ENCODE measurements at places on chromosomes 12 and 14.
A peak's percentile ranks its signal among the peaks of the same experiment; 100 is the strongest.

GRCh38 chr12:50240792-50241114 lies 42.6 kb downstream of the LIMA1 start:
- no peak for DNase-seq

DNA sequence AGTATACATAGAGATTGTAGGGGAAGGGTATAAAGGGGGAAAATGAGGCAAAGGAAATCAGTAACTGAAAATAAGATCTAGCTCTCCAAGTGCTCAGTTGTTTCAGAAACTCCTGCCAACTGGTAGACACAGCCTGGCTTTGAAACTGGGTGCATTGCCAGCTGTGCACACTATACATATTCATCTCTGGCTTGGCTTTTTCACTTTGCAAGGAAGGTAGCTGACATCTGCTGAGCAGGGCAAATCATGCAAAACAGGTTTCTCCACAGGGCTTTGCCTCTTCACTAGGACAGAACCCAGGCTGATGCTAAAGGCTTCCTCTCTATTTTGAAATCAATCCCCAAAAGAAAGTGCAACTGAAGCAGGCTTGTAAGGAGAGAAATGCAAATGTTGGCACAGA lies 101.5 kb downstream of the HELB start:
- DNase-seq = no peak

DNA sequence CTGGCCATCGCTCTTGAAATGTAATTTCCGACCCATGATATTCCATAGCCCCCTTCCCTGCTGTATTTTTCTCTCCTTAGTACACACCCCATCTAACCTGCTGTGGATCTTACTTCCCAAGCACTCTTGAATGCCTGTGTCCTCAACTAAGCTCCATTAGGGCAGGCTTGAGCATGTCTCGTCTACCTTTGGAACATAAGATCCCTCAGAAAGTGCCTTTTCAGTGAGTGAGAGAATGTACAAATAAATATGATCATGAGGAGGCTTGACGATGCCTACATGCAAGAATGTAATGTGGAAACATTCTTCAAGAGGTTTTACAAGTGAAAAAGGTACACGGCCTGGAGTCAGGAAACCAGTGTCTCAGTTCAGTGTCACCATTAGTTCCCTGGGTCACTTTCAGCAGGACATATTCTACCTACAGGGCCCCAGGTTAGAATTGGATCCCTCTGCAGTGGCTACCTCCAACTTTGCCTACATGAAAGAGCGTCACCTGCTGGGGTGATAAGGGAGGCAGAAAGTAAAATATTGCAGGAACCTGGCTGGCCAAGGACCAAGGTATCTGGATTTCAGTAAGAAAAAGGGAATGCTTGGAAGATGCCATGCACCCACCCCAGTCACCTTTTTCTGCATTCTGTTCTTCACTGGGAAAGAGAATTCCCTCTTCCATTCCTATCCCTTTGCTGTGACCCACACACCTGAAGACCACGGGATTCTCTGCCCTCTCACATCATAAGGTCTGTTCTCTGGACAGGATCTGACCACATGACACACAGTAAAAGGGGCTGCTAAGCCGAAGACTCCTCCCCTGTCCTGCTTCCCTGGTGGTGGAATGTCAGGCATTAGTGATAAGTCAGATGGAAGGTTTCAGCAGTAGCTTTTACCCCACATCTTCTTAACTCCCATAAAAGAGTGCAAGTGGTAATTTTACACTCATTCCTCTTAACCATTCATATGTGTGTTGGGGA lies 24.6 kb upstream of the SERPINA1 start:
- DNase-seq = no peak

- no peak for DNase-seq
These were observed 13.8 kb downstream of the DTX1 start for GRCh38 chr12:113070117-113070906.

- DNase-seq = no peak
These were observed 27.4 kb upstream of the DDHD1 start for GRCh38 chr14:53180272-53181221.

- DNase-seq = no peak
These were observed 88.4 kb upstream of the SFSWAP start for GRCh38 chr12:131622422-131622955.

DNA sequence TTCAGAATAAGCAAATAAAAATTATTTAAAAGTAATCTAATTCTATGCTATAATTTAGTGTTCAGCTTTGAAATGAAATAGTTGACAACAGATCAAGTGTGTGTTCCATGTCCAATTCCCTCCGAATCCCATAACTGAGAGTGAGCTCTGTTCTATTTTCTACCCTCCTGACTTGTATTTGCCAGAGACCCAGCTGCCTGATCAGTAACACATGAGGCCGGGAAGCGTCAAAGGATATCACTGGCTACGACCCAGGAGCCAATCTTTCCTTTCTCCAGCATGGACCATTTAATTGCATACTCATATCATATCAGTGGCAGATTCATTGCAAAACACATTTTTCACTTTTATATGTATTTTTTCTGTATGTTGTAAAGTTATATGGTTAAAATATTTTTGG lies 108.8 kb upstream of the TSPAN8 start:
- no peak for DNase-seq

GRCh38 chr12:27221625-27222387 lies 22.3 kb upstream of the STK38L start:
- no peak for DNase-seq

- no peak for DNase-seq
These were observed 118.9 kb downstream of the SLC25A47 start for GRCh38 chr14:100442036-100442435.

GRCh38 chr14:74879427-74880182 lies 2.1 kb upstream of the DLST start:
- no peak for DNase-seq

- no peak for DNase-seq
These were observed 325.5 kb downstream of the TMEM121 start for GRCh38 chr14:105851716-105852377.

- DNase-seq = peak; percentile 16
These were observed 50.4 kb downstream of the SLC6A15 start for GRCh38 chr12:84862186-84862585.

DNA sequence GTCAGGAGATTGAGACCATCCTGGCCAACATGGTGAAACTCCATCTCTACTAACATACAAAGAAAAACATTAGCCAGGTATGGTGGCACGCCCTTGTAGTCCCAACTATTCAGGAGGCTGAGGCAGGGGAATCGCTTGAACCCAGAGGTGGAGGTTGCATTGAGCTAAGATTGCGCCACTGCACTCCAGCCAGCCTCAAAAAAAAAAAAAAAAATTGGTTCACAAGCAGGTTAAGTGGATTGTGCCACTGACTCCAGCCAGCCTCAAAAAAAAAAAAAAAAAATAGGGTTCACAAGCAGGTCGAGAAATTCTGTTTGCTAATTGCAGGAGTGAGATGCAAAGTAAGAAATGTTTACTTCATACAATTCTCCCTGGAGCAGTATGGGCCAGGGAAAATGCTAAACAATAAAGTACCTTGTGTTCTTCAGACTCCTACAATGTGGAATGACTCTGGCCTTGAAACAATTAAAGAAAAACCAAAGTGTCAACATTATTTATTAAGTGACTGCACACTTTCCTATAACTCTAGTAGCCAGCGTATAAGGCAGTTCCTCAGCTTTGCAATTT lies 6.1 kb downstream of the EDDM3B start:
- DNase-seq = no peak

DNA sequence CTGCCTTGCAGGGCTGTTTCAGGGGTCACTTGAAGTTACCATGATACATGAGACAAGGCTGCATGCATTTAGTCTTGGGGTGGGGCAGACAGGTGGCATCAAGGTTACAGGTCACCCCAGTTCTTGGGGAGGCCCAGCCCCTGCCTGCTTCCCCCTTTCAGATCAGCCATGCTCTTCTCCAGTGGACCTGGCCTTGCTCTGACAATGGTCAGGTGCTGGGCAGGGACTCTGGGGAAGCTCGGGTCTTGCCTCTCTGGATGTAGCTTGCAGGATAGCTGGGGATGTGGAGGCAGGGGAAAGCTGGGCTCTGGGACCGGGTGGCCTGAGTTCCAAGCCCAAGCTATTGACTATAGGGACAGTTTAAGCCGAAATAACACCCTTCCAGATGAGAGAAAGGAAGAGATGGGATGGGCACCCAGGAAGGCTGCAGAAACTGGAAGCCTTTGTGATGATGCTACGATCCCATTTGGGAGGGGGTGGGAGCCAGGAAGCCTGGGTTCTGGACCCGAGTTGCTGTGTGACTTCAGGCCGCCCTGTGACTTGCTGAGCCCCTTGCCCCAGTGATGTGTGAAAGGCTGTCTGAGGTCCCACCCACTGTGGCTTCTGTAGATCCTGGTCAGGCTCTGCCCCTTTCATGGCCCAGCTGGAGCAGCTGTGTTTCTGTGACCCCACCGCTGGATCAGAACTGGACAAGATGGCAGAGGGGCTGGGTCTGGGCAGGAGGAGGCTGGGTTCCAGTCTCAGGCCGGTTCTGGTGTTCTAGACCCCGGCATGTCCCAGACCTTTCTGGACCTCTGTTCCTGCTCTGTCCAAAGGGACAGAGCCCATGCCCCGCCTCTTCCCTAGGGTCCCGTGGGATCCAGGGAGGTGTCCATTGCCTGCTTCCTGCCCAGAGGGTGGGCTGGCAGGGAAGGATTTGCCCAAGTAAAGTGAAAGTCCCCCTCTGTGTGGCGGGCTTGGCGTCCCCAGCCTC lies 2.1 kb downstream of the TNFAIP2 start:
- no peak for DNase-seq

DNA sequence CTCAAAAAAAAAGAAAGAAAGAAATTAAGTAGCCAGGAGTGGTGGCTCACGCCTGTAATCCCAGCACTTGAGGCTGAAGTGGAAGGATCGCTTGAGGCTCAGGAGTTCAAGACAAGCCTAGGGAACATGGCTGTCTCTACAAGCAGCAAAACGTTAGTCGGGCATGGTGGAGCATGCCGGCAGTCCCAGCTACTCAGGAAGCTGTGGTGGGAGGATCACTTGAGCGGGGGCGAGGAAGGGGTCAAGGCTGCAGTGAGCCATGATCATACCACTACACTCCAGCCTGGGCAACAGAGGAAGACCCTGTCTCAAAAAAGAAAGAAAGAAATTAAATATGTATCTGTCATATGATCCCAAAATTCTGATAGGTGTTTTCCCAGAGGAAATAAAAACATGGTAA lies 5.3 kb downstream of the RAD52 start:
- no peak for DNase-seq

DNA sequence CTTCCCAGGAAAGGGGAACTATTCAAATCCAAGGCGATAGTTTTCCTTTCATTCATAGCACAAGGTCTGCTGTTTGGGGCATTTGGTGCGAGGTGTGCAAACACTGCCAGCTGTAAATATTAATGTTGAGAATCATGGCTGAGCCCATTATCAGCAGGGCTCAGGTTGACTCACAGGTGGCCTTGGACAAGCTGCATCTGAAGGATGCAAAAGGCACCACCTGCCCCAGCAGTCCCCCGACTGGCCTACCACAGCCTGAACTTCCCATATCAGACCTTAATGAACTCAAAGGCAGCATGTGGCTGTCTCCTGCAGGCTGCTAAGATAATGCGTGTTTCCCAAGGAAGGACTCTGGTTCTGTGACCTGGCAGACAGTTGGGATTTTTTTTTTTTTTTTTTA lies 93.3 kb upstream of the MAP1LC3B2 start:
- no peak for DNase-seq

GRCh38 chr12:56298828-56299227 lies 1.3 kb downstream of the CS start:
- DNase-seq = no peak

- no peak for DNase-seq
These were observed 23.2 kb upstream of the SERPINA12 start for GRCh38 chr14:94532447-94532846.

- no peak for DNase-seq
These were observed 2.1 kb downstream of the VRTN start for GRCh38 chr14:74350211-74350927.

- DNase-seq = no peak
These were observed 7.6 kb upstream of the SIX1 start for GRCh38 chr14:60656686-60657455.

GRCh38 chr12:59425798-59426197 lies 170.0 kb upstream of the SLC16A7 start:
- no peak for DNase-seq

DNA sequence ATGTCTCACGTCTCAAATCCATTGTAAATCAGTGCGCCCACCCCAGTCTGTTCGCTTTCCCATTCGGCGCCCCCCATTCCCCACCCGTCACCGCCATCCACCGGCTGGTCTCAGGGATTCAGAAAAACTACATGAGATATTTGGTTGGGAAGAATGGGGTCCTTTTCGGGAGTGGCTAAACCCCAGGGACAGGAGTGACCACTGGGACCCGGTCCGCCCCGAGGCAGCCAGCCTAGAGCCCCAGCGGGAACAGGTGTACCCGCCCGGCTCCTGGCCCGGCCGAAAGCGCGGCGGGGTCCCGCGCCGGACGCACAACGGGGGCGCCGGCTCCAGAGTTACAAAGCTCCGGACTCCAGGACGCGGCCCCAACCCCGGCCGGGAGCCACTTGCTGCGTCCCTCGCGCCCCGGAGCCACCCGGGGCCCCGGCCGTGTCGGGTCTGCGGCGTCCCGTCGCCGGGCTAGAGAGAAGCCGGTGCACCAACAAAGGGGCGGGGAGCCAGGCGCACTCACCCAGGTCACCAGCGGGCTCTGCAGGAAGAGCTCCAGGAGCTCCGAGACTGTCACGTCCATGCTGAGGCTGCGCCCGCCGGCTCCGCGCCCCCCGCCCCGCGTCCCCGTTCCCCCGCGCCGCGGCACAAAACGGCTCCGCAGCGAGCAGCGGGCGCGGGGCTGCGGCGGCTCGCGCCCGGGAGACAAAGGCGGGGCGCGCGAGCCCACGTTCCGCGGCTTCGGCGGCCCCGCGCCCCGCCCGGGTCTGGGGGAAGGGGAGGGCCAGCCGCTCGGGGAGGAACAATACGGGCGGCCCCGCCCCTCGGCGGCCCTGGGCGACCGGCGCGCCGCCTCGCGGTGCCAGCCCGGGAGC lies at the start of gene CCDC88C:
CCDC88C (minus strand) TSS at position 701 of the 863 bp plus-strand sequence; CDS start at position 571, 130 bp downstream.
- no peak for DNase-seq

DNA sequence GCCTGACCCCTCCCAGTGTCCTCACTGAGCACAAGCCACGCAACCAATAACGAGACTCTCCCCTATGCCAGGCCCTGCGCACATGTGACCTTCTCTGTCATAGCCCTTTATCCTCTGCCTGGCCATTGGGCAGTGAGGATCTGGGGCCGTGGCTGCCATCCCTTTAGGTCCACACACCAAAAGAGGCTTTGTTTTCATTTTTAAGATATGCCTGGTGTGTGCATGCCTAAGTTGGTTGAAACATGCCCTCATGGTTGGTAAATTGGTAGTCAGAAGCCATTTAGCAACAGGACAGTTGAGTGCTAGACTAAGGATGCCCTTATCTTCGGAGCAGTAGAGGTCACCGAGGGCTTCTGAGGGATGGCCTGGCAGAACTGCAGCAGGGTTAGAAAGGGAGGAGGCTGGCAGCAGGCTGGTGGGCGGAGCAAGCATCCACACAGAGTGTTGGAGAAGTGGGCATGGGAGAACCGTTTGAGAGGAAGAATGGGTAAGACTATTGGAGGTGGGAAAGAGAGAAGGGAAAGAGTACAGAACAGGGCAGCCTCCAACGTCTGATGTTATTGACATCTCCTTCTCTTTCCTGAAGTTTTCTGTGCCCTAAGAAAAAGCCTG lies 75.1 kb downstream of the SLC24A4 start:
- no peak for DNase-seq

- no peak for DNase-seq
These were observed 6.9 kb upstream of the IFI27 start for GRCh38 chr14:94103554-94104150.
